ENCODE measurements at places on chromosomes 16 and 17.

DNA sequence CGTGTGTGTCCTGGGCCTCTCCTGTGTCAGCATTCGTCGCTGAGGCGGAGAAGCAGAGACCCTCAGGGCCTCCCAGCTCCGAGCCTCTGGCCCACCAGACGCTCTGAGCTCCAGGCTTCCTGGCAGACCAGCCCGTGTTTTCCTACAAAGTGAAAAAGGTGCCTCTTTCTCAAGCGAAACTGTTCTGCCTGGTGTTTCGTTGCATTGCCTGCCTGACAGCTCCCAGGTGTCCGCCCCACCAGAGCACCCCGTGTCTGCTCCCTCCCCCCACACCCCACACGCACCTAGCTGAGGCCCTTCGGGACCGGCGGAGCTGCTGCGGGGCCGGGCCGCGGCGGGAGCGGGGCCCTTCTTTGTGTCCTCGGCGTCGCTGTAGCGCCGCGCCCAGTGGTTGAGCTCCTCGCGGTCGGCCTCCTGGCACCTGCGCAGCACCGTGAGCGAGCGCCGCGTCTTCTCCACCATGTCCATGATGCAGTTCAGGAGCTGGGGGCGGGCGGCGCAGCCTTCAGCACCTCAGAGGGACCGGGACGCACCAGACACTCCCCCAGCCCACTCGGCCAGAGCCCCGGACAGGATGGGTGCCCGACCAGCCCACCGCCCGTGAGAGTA, 14.7 kb upstream of the PABPN1L start:
- no peak for DNase-seq

DNA sequence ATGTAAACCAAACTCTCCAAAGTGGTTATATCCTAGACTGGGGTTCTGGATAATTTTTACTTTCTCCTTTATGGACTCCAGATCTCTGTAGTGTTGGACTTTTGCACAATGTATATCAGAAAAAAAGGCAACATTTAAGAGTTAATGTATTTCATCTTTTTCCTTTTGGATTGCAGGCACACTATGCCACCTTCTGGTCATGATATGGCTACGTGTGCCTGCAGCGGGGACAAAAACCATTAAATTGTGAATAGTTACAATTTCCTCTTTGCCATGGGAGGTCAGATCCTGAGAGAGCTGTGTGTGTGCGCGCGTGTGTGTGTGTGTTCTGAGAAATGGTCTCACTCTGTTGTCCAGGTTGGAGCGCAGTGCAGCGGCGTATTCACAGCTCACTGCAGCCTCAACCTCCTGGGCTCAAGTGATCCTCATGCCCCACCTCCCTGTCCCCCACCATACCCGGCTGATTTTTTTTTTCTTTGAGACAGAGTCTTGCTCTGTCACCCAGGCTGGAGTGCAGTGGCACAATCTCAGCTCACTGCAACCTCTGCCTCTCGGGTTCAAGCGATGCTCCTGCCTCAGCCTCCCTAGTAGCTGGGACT, 4.3 kb upstream of the SGF29 start:
- DNase-seq: no peak

DNA sequence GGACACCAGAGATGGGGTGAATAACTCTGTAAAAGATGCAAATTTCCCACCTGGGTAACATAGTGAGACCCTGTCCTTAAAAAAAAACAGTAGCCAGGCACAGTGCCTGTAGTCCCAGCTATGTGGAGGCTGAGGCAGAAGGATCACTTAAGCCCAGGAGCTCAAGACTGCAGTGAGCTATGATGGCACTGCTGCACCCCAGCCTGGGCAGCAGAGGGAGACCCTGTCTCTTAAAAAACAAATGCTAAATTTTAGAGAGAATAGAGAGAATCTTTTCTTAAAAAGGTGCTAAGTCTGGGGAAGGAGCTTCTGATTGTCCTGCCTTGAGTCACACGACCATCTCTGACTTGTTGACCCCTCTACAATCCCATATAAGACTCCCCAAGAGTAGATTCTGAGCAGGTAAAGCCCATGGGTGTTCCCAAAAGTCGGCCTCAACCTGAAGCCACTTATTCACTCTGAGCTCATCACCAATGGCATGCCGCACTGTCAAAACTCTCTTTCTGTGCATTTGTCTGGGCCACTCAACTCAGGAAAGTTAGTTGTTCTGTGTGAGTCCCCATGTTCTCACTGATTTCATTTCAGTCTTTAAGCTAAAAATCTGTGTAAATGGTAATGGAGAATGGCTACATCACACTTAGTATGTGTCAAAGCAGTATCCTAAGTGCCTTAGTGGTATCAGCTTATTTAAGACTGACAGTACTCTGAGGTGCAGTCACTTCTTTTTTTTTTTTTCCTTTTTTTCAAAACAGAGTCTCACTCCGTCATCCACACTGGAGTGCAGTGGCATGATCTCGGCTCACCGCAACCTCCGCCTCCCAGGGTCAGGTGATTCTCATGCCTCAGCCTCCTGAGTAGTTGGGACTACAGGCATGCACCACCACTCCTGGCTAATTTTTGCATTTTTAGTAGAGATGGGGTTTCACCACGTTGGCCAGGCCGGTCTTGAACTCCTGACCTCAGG, 41.6 kb downstream of the PRKCB start:
- no peak for DNase-seq

DNA sequence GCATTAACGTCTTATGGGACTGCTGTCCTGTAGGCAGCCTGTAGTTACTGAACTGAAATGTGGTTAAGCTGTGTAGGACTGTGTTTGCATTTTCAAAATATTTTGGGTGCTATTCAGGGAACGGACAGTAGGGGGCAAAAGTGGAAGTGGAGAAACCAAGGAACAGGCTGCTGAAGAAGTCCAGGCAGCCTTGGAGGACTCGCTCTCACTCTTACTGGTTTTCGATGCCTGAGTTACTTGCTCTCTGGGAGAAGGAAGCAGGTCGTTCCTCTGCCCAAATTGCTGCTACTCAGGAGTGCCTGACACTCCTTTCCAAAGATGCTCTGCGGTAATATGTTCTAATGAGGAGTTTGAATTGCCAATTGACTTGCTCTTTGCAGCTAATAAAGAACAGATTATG, 64.5 kb upstream of the RBFOX1 start:
- no peak for DNase-seq

DNA sequence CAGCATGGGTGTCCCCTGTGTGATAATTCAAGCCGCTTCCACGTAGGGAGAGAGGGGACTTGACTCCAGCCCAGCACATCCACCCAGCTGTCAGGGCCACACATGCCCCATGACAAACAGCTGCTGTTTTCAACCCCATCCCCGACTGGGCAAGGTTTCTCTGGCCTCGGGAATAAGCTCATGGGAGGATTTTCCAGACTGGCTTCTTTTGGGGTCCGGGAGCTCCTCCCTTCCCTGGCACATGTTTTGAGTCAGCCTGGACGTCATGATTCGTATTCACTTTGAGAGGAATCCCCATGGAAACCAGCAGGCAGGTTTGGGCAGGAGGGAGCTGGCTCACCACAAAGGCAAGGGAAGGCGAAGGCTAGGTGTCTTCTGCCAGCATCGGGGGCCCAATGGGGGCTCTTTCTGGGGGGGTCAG, 156.4 kb downstream of the CMIP start:
- no peak for DNase-seq

DNA sequence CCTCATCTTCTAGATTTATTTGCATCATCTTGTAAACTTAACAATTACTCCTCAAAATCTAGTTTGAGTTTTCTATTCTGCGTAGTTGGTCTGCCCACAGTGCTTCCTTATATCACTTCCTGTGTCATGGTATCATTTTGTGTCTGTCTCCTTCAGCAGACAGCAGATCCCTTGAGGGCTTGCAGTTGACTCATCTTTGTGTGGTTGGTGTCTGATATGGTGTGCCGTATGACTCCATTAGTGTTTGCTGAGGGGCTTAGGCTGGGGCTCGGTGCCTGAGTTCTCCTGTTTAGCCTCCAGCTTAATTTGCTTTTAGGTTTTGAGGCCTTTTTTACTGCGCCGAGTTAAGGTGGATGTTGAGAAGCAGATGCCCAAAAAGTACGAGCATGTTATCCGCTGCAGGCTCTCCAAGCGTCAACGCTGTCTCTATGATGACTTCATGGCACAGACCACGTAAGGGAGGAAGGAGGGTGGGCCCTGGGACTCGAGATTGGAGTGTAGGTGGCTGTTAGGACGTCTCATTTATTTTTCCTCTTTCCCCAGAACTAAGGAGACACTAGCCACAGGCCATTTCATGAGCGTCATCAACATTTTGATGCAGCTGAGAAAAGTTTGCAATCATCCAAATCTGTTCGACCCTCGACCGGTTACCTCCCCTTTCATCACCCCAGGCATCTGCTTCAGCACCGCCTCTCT, 16.9 kb downstream of the SRCAP start:
- DNase-seq: no peak

GRCh38 chr17:37221865-37222264, 153.9 kb upstream of the C17orf78 start:
- DNase-seq: no peak

- no peak for DNase-seq
These were observed 16.4 kb upstream of the ITGAD start for GRCh38 chr16:31376705-31377104.

DNA sequence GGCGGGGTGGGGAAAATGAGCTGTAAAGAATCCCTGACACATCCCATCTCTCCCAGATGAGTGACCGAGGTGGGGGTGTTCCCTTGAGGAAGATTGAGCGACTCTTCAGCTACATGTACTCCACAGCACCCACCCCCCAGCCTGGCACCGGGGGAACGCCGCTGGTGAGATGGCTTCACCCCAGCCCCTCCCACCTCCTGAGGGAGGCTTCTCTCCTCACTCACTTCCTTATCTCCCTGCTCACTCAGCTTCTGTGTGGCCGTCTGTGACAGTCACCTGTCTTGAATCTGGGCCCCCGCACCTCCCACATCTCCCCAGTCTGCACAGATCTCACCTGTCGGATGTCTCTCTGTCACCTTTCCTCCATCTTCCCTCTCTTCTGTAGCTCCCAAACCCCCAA, 13.4 kb downstream of the PDK2 start:
- DNase-seq: no peak

DNA sequence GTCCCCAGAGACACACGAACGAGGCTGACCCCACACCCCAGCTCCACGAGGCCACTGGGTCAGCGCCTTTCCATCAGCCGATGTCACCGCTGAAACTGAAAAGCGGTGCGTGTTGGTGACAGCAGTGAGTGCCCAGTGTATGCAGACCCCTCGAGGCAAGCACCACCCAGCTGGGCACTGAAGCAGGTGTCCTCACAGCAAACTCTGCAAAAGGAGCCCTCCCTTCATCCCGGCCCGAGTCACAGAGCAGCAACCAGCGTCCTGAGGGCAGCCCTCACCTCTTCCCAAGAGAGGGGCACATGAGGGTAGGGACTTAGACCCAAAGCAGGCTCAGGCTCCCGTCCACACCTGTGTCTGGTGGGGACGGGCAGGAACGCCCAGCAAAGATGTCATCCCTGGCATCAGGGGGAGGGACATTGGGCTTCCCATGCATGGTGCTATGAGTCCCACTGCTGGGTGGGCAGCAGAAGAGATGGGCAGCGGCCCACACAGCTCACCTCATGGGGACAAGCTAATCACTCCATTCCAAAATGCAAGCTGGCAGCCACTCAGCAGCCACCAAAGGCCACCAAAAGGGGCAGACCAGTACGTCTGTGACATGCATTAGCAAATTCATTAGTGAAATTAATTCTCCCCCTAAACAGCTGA, 49.2 kb downstream of the RBFOX3 start:
- no peak for DNase-seq

DNA sequence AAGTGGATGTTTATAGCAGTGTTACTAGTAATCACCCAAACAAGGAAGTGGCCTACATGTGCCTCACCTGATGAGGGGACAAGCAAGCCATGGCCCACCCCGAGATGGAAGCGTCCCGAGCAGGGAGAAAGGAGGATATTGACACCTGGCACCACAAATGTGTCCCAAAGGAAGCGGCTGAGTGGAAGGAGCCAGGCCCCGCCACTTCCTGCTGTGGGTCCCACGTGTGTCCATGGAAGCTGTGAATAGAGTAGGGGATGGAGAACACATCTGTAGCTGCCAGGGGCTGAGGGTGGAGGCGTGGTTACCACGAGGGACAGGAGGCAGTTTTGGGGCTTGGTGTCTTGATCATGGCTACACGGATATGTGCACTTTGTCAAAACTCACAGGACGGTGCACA, 49.2 kb downstream of the KCNJ12 start:
- DNase-seq: no peak

- no peak for DNase-seq
These were observed 162.0 kb upstream of the RPH3AL start for GRCh38 chr17:514584-514983.

- DNase-seq: no peak
These were observed 3.4 kb upstream of the SMPD3 start for GRCh38 chr16:68451676-68452075.

GRCh38 chr17:57833179-57833939, 16.5 kb downstream of the MRPS23 start:
- no peak for DNase-seq

- no peak for DNase-seq
These were observed 5.2 kb downstream of the AHSP start for GRCh38 chr16:31532896-31533295.

DNA sequence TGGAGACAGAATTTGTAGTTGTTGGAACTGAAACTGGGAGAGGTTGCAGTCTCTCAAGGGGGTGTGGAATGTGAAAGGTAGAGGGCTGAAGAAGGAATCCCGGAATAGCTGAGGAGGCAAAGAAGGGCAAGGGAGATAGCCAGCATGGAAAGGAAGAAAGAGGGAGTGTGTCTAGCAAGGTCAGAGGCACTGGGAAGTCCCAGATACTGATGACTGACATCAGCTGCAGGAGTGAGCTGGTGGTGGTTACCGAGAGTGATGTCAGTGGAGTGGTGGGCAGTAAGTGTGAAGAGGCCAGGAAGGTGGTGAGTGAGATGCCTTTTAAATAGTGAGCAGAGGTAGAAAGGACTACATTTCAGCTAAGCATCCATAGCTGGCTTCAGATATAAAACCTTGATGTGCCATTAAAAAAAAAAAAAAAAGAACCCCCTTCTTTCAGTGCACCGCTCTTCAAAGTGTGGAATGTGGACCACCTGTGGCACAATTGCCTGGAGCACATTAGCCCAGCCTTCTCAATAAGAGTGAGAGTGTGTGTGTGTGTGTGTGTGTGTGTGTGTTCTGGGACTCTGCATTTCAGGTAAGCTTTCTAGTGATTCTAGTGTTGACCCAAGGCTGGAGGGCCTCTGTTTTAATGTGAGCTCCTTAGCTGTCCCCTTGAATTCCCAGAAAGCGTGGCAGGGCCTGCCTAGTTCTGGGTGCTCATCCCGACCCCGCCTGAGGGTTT, 8.5 kb downstream of the PRMT7 start:
- no peak for DNase-seq
